ENCODE measurements at places on chromosomes 1 and 21. TPM values are rescaled to one million over a fixed set of nuclear protein-coding genes. Genes with fewer than 3 reads are reported as not detected.

The HCRTR1 gene
- 0.13 TPM for total RNA-seq

The DFFB gene
- total RNA-seq, result 8.5 TPM

The LRRC39 gene
- 0.13 TPM for total RNA-seq

The SAMSN1 gene
- total RNA-seq, result 0.33 TPM

The C1orf210 gene
- total RNA-seq, result not detected

Data from mammary microvascular endothelial cell (primary cell).